Cardiac septum (tissue), 1 donor: ENCODE measurements at places on chromosomes 13 and 19. TPM values are rescaled to one million over a fixed set of nuclear protein-coding genes. Genes with fewer than 3 reads are reported as not detected.

GPR4 gene
- 6.9 TPM for total RNA-seq

RAB3D gene
- 7.4 TPM for total RNA-seq

GRCh38 chr13:43021926-43022670 is 1.3 kb upstream of the DNAJC15 start:
- DNase-seq = no peak

DNA sequence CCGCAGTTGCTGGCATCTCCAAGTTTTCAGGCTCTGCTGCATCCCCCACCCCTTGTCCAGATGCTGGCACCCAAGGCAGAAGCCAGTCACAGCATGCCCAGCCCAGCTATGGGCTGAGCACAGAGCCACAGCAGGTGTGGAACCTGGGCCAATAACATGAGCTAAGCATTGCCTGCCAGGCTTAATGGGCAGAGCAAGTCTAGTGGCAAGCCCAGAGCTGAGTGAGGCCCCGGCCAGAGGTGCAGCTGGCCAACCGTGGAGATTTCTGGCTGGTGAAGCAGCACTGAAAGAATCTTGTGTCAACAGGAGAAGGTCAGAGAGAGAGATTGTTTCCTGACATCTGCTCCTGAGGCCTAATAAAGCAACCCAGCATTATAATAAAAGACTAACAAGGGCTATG is 111.0 kb downstream of the B3GLCT start:
- peak; percentile 81 for DNase-seq

DNA sequence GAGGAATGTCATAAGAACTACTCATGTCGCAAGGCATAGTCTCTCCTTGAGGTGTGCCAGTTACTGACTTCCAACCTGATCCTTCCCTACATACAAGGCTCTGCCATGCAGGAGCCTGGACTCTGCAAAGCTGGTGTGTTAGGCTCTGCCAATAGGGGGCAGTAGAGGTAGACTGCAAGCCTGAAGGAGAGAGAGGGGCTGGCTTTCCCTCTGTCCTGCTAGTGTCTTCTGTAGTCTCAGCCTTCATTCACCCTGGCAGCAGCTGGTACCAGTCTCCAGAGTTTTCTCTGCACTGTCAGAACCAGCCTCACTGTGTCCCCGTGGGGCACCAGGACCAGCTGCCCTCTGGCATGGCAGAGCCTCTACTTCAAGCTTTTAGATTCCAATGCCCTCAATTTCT is 14.5 kb downstream of the SHISA2 start:
- no peak for DNase-seq

RCBTB2 gene
- 8.0 TPM for total RNA-seq
